ENCODE measurements at places on chromosomes 16 and 17.
A peak's percentile ranks its signal among the peaks of the same experiment; 100 is the strongest.

- no peak for DNase-seq
These were observed 37.2 kb upstream of the ENDOV start for GRCh38 chr17:80377798-80378197.

DNA sequence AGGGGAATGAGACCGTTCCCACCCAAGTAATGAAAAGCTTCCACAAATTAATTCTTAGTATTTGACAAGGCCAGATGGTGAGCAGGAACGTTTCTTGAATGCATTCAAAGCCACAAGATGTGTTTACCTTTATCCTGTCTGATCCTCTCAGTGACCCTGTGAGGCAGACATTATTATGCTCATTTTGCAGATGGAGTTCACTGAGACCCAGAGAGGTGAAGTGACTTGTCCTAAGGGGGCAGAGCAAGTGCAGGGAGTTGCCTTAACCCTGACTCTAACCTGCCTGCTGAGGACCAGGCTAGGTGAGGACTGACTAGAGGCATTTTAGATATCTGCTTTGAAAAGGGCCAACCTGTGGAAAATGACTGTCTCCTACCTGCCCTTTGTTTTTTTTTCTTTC is 156.7 kb downstream of the HAPSTR1 start:
- no peak for DNase-seq

GRCh38 chr17:40443988-40444899 is 994 bp downstream of the IGFBP4 start:
- no peak for DNase-seq

GRCh38 chr16:51163366-51163765 is 12.3 kb upstream of the SALL1 start:
- DNase-seq, result no peak

- DNase-seq, result no peak
These were observed 13.2 kb upstream of the CDIPT start for GRCh38 chr16:29876217-29876593.

GRCh38 chr16:17365211-17365541 is 105.6 kb downstream of the XYLT1 start:
- no peak for DNase-seq

GRCh38 chr16:83955218-83956130 is 2.4 kb downstream of the OSGIN1 start:
- no peak for DNase-seq

DNA sequence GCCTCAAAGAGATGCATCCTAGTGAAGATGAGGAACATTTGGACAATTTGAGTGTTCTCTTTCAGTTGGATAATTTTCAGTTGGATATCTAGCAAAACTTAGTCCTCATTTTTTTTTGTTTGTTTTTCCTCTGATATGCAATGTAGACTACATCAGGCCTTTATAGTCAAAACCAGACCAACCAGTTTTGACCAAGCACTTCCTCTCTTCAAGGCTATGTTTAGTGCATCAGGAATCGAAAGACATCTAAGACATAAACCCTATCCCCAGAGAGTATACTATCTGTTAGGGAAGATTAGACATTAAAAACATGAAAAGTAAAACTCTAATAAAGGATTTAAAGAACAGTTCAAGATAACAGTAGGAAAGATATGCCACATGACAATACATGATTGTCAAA is 256.1 kb downstream of the IRX3 start:
- no peak for DNase-seq

- no peak for DNase-seq
These were observed 543 bp downstream of the ARHGAP23 start for GRCh38 chr17:38428643-38429371.

- DNase-seq, result no peak
These were observed 25.0 kb downstream of the MRC2 start for GRCh38 chr17:62652251-62653001.

DNA sequence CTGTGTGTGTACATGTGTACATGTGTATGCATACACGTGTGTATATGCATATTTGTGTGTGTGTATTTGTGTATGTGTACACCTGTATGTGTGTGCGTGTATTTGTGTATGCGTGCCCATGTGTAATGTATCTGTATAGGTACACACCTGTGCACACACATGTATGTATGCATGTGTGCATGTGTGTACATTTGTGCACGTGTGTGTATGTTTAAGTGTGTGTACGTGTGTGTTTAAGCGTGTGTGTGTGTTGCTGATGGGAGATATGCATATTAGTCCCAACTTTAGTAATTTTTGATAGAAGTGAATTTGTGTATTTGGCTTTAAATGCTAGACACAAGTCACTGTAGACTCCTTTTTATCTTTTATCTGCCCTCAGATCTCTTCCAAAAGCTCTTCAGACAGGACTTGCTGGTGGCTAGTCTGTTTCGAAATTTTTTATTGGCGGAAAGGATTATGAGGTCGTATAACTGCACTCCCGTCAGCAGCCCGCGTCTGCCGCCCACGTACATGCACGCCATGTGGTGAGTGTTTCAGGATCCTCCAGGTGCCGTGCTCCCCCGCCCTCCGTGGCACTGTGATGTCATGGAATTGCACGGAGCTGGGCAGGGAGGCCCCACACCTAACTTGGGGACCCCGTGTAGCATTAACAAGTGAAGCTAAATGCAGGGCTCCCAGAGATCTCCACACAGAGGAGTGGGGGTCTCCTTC is 168.8 kb upstream of the CHMP6 start:
- no peak for DNase-seq

- no peak for DNase-seq
These were observed 234.6 kb downstream of the PHKB start for GRCh38 chr16:47695756-47696155.

DNA sequence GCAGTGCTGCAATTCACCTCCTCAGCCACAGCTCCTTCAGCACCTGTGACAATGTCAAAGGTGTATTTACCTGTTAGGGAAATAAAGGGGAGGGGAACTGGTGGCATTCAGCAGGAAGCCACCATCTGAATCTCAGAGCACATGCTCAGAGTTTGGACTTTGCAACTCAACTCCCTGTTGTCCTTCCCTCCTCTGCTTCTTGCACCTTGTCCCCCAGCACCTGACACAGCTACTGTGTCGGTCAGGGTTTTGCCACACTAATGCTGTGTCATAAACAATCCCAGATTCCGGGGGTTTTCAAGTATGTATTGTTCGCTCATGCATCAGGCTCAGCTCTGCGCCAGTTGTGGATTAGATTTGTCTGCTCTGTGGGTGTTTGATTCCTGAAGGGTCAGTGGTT is 43.7 kb downstream of the HSBP1 start:
- DNase-seq, result no peak

GRCh38 chr16:85010931-85011845 is at the start of gene ZDHHC7:
Gene ZDHHC7 (minus strand): TSS chr16:85011535. CDS start chr16:84990618, 20,917 bp downstream.
- peak; percentile 83 for DNase-seq

Measured in stimulated activated CD4-positive, alpha-beta T cell treated with anti-CD3 and anti-CD28 coated beads, Interleukin-4, amount 100 ng/mL, for 48 hours (primary cell).